ENCODE measurements at places on chromosomes 4 and X. TPM values are rescaled to one million over a fixed set of nuclear protein-coding genes. Genes with fewer than 3 reads are reported as not detected.
A peak's percentile ranks its signal among the peaks of the same experiment; 100 is the strongest.

GRCh38 chr4:34046580-34046979 lies 2197.7 kb downstream of the ARAP2 start:
- H3K4me1 ChIP-seq = peaks cover 12% of the 10 kb centered on the region
- H3K27ac ChIP-seq = peak overlapping the region; percentile 92
- H3K27me3 ChIP-seq = no peaks in the 10 kb centered on the region
- no peak overlapping the region for H3K4me3 ChIP-seq
- peak; percentile 77 for DNase-seq

CXXC4 gene
- not detected for total RNA-seq

DNA sequence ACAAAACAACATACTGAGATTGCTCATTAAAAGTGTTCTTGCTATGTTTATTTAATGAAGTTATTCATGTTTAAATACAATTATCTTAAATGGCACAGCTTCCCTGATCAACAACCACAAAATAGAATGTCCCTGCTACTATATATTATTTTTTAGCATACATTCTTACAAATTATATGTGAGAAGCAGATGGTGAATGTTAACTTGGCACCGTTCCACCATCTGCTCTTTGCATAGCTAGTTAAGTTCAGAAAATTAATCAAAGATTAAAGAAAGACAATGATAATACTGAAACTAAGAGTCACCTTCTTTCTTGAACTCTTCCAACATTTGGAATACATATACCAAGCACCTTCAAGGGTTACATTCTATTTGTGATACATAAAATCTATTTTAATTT lies 94.2 kb downstream of the PPP3CA start:
- H3K36me3 ChIP-seq = no peaks in the 10 kb centered on the region
- DNase-seq = no peak
- H3K4me1 ChIP-seq = peaks cover 7% of the 10 kb centered on the region
- H3K4me3 ChIP-seq = no peak overlapping the region

DNA sequence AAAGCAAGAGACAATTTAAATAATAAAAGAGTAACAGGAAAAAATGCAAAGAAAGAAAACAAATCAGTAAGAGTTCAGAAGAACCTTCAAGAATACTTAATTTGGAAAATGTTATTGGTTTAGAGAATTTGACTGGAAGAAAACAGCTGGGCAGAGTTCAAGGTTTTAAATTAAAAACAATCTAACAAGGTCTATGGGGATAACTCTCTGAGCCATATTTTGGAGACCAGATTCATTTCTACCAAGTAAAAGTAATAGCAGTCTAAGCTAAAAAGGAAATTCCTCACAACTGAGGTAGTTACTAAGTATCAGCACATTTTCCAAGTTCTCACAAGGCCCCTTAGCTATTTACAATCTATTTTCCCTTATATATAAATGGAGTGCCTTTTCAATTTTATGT lies 82.4 kb upstream of the TFDP3 start:
- no peak for DNase-seq
- H3K36me3 ChIP-seq = peaks cover 7% of the 10 kb centered on the region
- no peak overlapping the region for H3K4me3 ChIP-seq
- H3K27ac ChIP-seq = no peak overlapping the region
- no peaks in the 10 kb centered on the region for H3K4me1 ChIP-seq

GRCh38 chrX:17732138-17732783 lies 5.0 kb upstream of the SCML1 start:
- no peak overlapping the region for H3K27ac ChIP-seq
- H3K36me3 ChIP-seq = no peaks in the 10 kb centered on the region
- DNase-seq = no peak

- H3K4me3 ChIP-seq = no peak within 1 kb of the TSS
- peaks cover 10% of the 10 kb centered on the region for H3K36me3 ChIP-seq
- no peak for DNase-seq
These were observed at the start of gene KCNE5 for GRCh38 chrX:109624641-109625616. TSS of gene KCNE5 (minus strand) at chrX:109625172. CDS start at chrX:109625020, 152 bp downstream.
